ENCODE measurements at places on chromosomes 16 and 17.

- DNase-seq: no peak
Observed at GRCh38 chr16:29804020-29804419, 2.3 kb upstream of the MAZ start.

DNA sequence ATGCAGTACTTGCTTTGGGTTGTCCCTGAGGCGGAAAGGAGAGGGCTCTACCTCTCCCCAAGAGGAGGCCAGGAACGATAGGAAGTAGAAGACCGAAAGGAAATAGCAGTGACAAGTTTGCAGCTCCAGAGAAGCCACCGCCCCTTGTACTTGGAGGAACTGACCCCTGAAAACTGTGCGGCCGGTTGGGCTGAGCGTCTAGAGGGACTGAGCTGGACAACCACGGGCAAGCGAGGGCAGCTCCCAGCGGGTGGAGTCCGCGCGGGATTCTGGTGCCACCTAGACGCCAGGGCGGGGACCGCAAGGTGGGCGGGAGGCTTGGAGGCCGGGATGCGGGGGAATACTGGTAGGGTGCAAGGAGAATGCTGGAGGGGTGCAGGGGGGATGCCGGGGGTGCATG is 1.3 kb upstream of the SLC6A4 start:
- no peak for DNase-seq

GRCh38 chr17:2004435-2004952 is 20.6 kb downstream of the RTN4RL1 start:
- DNase-seq: no peak

DNA sequence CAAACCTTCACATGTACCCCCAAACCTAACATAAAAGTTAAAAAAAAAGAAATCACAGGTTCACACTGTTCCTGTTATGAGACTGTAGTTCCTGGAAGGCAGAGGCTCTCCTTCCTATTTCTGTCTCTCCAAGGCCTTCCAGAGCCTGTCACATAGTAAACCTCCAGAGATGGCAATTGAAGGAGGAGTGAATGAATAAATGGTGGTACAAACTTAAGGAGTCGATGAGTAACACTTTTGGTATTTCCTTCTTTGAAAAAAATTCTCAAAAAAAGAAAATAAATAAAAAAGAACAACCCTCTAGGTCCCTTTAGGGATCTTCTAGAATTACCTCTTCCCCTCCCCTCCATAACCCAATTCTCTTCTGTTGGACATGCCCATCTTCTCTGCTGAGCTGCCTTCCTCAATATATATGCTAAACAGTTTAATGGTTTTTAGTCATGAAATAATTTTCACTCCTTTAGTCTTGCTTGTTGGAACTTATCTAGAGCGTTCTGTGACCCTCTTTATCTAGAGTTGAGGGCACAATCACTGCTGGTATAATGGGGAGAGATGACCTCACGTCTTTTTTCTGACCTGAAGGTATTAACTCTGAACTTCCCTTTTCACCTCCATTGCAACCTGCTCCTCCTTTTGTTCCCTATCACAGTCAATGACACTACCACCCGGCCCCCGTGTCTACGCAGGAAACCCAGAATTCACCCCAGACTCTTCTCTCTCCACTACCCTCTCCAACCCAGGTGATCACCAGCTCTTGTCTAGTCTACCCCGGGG is 1.7 kb upstream of the TAF15 start:
- no peak for DNase-seq

- DNase-seq: no peak
Observed at GRCh38 chr17:41315204-41315794, at the start of gene KRTAP17-1. Gene KRTAP17-1, minus strand, starts transcription at chr17:41315710. Its CDS starts 60 bp downstream, at chr17:41315650.

GRCh38 chr17:37400505-37400904 is 6.1 kb downstream of the ACACA start:
- DNase-seq: no peak

- no peak for DNase-seq
Observed at GRCh38 chr17:32484041-32484461, 2.7 kb upstream of the CDK5R1 start.

GRCh38 chr17:41801374-41802271 is 10.1 kb downstream of the P3H4 start:
- no peak for DNase-seq
